ENCODE measurements at places on chromosomes 2 and 18.

GRCh38 chr18:76991021-76991688 lies 141.4 kb downstream of the MBP start:
- DNase-seq = no peak

GRCh38 chr18:32213693-32214092 lies 23.9 kb downstream of the MEP1B start:
- DNase-seq = no peak

DNA sequence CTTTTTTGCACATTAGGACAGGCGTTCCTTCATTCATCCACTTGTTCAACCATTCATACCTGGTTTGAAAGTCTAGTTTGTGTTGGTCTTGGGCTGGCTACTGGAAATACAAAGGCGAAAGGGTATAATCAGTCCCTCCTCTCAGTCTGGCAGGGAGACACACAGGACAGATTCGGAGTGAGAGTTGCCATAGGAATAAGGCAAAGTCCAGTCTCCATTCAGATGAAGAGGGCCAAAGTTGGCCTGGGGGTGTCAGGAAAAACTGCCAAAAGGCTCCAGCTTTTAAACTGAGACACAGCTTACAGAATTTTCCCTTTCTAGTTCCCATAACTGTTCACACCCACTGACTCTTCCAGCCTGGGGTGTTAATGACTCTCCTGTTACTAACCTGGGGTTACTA lies 96.3 kb upstream of the AQP4 start:
- no peak for DNase-seq

- no peak for DNase-seq
These were observed 292.8 kb downstream of the CCDC85A start for GRCh38 chr2:56476509-56477071.

Data from left forelimb (tissue), 1 donor.